Umbilical cord (tissue), 2 donors: ENCODE measurements at places on chromosomes 7 and 10. TPM values are rescaled to one million over a fixed set of nuclear protein-coding genes. Genes with fewer than 3 reads are reported as not detected.

DNA sequence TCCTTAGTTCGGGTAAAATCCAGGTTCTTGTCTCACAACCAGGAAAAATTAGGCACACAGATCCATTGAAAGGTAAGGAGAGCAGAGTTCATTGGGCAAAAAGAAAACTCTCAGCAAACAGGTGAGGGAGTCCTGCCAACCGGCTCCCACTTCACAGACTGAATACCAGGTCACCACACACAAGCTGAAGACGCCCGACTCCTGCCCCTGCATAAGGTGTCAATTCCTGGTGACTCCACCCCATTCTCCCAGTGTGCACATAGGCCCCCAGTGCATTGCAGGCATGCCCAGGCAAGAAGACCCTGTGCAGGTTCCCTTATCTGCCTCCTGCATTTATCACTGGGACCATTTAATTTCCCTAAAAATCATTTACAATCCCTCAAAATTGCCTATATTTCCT, 354.6 kb downstream of the LRRTM3 start:
- no peak for DNase-seq

FAM221A gene
- total RNA-seq = 9.6 TPM

DNA sequence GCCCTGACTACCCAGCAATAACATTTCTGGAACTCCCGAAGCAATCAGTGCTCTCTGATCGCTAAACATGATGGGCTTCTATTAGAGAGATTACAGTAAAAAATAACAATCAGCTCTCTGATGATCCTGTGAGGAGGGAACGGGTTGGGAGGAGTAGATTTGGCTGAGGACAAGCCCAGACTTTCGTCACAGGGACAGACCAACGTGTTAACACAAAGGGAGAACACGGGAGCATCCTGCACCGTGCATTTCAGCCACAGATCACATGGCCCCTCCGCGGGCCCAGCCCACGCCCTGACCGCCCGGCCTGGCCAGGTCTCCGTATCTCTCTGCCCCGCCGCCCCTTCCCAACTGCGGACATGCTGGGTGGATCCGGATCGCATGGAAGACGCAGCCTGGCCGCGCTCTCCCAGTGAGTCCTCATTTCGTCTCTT, 95.0 kb upstream of the AGBL3 start:
- DNase-seq = peak; percentile 88

ATOH7 gene
- not detected for total RNA-seq

DNA sequence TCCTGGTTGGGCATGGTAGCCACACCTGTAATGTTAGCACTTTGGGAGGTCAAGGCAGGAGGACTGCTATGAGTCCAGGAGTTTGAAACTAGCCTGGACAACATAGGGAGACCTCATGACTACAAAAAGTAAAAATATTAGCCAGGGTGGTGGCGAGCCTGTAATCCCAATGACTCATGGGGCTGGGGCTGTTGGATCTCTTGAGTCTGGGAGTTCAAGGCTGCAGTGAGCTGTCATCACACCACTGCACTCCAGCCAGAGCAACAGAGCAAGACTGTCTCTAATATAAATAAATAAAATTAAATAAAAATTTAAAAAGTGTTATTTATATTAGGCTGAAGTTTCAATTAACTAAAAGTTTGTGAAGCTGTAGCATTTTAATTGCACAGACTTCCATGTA, 207.3 kb downstream of the NXPH1 start:
- DNase-seq = no peak

DNA sequence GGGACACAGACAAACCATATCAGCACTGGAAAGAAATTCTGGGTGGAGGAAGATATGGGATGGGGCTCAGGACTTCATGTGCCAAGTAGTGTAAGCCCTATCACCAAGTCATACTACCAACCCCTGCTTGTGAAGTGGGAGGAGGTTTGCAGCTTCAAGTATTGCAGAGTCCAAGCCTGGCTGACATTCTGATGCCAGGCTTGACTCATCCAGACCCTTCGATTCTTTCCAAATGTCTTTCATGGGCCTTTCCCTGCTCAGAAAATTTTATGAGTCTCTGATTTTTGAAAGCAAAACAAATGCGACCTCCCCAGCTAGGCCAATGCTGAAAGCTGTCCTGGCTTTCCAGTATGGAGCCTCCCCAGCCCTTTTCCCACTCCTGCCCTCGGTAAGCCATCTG, 45.1 kb upstream of the SMNDC1 start:
- no peak for DNase-seq

- DNase-seq = no peak
Observed at GRCh38 chr7:133412942-133413341, 160.1 kb downstream of the EXOC4 start.

DNA sequence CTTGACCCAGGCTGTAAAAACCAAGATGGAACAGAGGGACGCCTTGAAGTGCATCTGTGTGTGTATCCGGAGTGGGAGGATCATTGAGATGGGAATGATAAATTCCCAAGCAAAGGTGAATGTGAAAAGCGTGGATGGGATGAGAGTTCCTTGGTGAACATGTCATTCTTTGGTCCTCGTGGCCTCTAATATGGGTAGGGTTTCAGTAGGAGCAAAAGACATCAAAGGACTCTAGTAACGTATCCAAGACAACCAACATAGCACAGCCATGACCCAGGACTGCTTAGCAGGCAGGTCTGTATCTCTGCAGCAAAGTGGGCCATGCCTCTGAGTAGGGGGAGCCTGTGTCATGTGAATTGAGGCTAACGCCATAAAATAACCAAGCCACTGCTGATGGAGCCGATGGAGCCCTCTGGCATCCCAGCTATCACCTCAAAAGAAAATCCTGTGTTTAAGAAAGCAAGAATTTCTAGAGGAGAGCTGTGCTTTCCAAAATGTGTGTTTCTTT, 98.6 kb downstream of the CCDC3 start:
- no peak for DNase-seq

- DNase-seq = no peak
Observed at GRCh38 chr7:106375499-106375898, 90.7 kb upstream of the NAMPT start.

DNA sequence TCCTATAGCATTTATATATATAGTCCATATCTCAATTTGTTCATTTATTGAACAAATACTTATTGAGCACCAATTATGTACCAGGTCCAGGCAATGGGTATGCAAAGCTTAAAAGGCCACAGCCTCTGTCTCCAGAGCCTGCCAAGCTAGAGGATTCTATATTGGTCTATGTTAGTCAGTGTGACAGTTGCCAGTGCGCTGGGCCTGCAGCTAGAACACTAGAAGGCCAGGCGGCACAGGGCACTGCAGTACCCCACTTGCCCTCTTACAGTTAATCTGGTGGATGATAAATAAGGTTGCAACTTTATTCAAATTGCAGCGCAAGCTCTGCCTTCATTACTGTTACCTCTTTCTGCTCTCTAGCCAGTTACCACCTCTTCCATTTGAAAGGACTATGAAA, 68.8 kb downstream of the PPP1R3C start:
- no peak for DNase-seq

DNA sequence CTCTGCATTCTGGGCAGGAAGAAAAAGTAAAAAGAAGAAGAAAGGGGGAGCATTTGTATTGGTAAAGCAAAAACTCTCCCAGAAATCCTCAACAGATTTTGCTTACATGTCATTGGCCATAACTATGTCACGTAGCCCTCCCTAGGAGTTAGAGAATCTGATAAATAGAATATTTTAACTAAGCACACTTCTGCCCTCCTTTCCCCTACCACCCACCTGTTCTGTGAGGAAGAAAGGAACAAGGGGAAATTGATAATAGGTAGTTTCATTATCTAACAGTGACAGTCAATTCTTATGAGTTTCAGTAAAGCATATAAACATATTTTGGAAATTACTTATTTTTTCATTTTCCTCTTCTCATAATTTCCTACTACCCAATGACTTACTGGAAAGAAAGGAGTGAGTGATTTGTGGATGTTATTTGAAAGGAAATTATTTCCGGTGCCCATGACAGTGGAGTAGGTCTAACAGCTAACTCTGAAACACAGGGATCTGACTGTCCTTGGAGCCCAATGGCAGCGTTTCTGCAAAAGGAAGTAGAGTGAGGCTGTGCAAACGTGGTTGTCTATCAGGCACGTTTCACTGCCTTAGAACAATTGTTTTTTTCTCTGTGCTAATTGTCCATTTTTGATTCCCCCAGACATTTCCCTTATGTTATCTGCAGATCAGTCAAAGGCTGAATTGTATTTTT, 128.6 kb upstream of the MDFIC start:
- DNase-seq = no peak

- no peak for DNase-seq
Observed at GRCh38 chr10:25453619-25454018, 278.8 kb downstream of the GPR158 start.
